Mammary microvascular endothelial cell (primary cell): ENCODE measurements at places on chromosomes 6 and 20. TPM values are rescaled to one million over a fixed set of nuclear protein-coding genes. Genes with fewer than 3 reads are reported as not detected.

The CLDN20 gene
- not detected in 2 replicates for total RNA-seq

The F13A1 gene
- under 0.01 TPM in 1 of 2 replicates, not detected in the other for total RNA-seq

The RAET1L gene
- total RNA-seq, result not detected in 2 replicates

The RSPO4 gene
- not detected in 2 replicates for total RNA-seq

The SYNE1 gene
- 56.2 and 63.2 TPM in 2 replicates for total RNA-seq

The ERVFRD-1 gene
- total RNA-seq, result 6.5 and 7.2 TPM in 2 replicates

The TCF19 gene
- total RNA-seq, result 49.8 and 50.2 TPM in 2 replicates

The SYCP2 gene
- total RNA-seq, result 0.13 and 0.30 TPM in 2 replicates

The MYCT1 gene
- 120 and 122 TPM in 2 replicates for total RNA-seq

The GPX5 gene
- total RNA-seq, result not detected in 2 replicates
